Uterus (tissue), 4 donors: ENCODE measurements at places on chromosomes 12 and 14. TPM values are rescaled to one million over a fixed set of nuclear protein-coding genes. Genes with fewer than 3 reads are reported as not detected.

Gene KCNMB4
- total RNA-seq = 2.9 TPM

DNA sequence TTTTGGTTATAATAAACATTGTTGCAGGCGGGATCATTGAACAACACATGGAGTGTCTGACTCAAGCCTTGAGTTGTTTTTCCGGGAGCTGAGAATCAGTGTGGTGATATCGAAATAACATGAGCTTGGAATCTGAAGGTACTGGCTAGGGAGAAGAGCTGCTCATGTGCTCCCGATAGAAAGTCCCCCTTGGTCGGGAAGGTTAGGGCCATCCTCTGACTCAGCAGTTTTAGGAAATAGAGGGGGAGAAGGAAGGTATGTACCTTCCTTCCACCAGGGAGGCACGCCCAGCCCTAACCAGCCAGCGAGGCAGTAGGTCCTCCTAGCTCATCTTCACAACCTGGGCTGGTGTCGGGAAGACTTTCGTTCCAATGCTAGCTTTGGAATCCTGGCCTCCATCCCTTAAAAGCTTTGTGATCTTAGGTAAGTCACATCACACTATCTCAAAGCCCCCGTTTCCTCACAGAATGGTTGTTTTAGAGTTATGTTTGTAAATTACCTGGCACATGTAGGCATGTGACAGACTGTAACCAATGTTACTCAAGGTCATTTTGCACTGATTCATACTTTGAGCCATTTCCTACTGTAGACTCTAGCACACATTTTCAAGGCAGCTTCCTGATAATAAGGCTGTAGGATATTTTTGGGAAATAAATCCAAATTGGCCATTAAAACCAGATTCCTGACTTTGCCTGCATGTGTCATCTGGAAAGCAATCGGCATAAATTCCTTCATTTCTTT lies 1.9 kb upstream of the RAB35 start:
- H3K36me3 ChIP-seq = no peaks in the 10 kb centered on the region
- no peak overlapping the region for H3K27ac ChIP-seq
- no peak for DNase-seq
- H3K27me3 ChIP-seq = no peaks in the 10 kb centered on the region

Gene SLC25A47
- not detected for total RNA-seq

DNA sequence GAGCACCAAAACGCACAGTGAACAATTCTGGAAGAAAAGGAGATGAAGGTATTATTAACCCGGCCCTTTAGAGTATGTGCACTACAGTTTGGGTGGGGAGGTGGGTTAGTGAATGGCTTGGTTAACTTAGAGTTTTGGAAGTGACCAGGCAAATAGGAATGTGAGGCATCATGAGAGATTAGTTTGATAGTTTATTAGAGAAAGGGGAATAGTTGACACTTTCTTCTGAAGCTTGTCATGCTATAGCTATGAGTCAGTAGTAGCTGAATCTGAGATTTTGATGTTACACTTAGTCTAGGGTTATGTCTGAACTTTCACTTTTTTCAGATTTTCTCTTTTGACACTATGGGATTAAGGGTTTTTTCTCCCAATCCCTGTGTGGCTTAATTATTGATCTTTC lies 567.2 kb downstream of the SNAPC1 start:
- H3K27me3 ChIP-seq = no peaks in the 10 kb centered on the region
- no peak overlapping the region for H3K27ac ChIP-seq
- H3K36me3 ChIP-seq = no peaks in the 10 kb centered on the region

Gene GALNT9
- not detected for total RNA-seq

DNA sequence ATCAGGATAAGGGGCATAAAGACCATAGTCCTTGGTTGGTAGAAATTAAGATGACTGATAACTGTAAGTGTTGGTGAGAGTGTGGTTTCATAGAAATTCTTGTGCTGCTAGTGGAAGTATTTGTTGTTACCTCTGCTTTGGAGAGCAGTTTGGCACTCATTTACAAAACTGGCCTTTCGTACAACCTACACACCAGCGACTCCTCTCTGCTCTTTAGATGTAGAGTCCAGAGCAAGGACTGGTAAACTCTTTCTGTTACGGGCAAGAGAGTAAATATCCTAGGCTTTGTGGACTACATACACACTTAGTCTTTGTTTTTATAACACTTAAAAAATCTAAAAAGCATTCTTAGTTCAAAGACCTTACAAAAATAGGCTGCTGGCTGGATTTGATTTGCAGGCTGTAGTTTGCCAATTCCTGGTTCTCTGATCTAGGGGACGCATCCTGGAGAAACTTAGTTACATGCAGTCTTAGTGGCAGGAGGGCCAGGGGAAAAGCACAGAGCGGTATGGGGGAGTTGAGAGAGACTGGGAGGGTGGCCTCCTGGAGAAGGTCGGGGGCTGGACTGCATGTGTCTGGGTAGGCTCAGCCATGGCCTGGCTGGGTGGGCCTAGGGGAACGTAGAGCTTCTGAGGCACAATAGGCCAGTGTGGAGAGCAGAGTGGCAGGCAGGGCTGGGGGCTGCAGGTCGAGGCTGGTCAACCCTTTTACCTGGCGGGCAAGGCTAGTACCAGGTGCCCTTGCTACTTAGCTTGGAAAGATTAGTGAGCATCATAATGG lies 55.3 kb upstream of the AMN start:
- no peaks in the 10 kb centered on the region for H3K36me3 ChIP-seq
- no peaks in the 10 kb centered on the region for H3K27me3 ChIP-seq
- DNase-seq = no peak
- no peak overlapping the region for H3K4me3 ChIP-seq
- H3K4me1 ChIP-seq = no peaks in the 10 kb centered on the region

Gene DHRS4
- 57.9 TPM for total RNA-seq

- H3K4me1 ChIP-seq = no peaks in the 10 kb centered on the region
- H3K27ac ChIP-seq = no peak overlapping the region
- H3K4me3 ChIP-seq = no peak overlapping the region
- no peaks in the 10 kb centered on the region for H3K27me3 ChIP-seq
- H3K36me3 ChIP-seq = no peaks in the 10 kb centered on the region
These were observed 53.1 kb downstream of the TSPAN9 start for GRCh38 chr12:3130057-3130830.
